ENCODE measurements at places on chromosomes 11 and 22.

DNA sequence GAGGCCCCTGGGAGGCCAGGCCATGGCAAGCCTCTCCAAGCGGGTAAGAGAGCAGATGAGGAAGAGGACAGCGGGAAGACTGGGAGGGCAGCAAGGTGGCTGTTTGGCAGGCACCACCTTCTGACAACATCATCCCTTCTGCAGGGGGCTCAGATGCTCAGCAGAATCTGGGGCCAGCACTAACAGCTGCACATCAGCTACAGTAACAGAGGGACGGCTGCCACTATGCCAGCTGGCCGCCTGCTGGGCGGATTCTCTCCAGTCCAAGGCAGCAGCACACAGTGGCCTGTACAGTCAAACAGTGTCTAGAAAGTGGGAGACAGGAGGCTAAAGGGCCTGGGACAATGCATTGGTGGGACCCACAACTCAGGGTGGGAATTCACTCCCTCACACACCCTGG lies 10.7 kb upstream of the TXN2 start:
- peak; percentile 14 for DNase-seq

GRCh38 chr11:10497371-10498021 lies 42.4 kb downstream of the AMPD3 start:
- DNase-seq, result no peak

- no peak for DNase-seq
Measured at GRCh38 chr11:3102641-3102921, 45.4 kb upstream of the CARS1 start.

DNA sequence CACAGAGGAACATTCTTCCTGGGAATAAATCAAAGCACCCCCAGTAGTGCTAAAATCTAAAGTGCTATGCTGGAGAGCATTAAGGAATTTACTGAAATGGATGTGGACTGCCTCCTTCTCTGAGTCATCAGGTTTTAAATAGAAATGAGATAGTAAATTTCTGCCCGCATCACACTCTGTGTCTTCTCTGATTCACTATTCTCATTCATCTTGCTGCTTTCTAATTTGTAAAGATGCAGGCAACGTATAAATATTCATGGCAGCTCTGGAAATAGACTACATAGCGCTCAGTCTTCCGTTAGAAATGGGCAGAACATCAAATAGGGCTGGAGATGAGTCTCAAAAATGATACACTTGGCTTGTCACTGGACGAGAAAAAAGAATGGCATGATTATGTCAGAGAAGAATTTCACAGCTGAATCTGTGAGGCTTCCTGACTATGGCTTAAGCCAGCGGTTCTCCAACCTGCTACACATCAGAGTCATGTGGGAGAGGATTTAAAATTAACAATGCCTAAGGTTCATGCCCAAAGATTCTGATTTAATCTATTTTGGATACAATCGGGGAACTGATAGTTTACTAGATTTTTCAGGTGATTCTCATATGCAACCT lies 178.2 kb downstream of the LRRC4C start:
- no peak for DNase-seq

DNA sequence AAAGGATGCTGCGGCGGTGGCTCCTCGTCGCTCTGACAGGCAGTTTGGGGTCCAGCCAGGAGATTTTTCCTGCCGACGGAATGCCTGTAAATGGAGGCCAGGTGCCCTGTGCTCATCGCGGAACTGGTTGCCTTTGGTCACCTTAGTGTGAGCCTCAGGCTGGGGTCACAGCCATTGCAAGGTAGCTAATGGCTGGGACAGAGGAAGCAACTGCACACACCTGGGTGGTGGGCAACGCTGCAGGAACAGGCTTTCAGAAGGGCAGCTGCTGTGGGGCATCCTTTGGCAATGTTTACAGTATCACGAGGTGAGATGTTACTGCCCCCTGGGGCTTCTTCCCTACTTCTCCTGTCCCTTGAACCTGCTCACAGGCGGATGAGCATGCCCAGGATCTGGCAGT lies 205.5 kb downstream of the GRIK4 start:
- no peak for DNase-seq

- no peak for DNase-seq
Measured at GRCh38 chr11:61764606-61765260, 12.3 kb downstream of the MYRF start.
